Activated CD4-positive, alpha-beta memory T cell treated with anti-CD3 and anti-CD28 coated beads, Interleukin-2, amount 10 ng/mL, durations not matched to agents 7 days and 5 days (primary cell): ENCODE measurements at places on chromosomes 1 and 21. TPM values are rescaled to one million over a fixed set of nuclear protein-coding genes. Genes with fewer than 3 reads are reported as not detected.

DNA sequence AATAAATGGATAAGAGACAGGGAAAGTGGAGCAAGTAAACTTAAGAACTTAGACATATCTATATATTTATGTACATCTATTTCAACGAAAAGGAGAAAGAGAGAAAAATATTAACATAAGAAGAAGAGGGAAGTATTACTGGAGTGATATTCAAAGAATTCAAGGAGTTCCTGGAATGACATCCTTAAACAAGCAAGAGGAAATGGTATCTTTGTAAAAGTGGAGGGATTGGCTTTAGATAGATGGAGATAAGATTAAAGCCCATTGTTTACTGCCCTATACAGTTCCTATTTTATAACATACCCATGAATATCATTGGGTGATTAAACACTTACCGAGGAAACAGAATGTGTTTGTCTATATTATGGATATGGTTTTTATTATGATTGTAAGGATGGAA lies 1036.3 kb downstream of the TTLL7 start:
- no peaks in the 10 kb centered on the region for H3K27me3 ChIP-seq
- no peaks in the 10 kb centered on the region for H3K36me3 ChIP-seq
- no peak overlapping the region for H3K4me3 ChIP-seq
- no peak overlapping the region for H3K27ac ChIP-seq

Gene MAP1LC3C
- not detected for total RNA-seq

Gene BCL2L15
- 2.9 TPM for total RNA-seq

DNA sequence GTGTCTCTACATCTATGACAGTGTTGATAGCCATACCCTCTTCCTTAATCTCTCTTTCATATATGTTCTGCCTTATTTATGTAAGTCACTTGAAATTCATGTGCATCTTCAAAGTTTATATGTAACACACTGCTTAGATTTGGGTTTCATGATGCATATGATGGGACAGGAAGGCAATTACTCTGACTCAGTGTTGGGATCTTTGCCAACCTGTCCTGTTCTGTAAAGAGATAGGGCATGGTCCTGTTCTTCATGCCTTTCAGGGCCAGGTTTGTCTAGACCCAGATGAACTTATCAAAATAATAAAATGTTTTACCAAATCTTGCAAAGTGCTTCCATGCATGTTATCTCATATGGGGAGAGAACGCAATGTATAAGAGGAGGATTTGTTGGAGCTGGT lies 69.5 kb downstream of the TMPRSS15 start:
- no peak overlapping the region for H3K27ac ChIP-seq
- no peak for DNase-seq
- no peaks in the 10 kb centered on the region for H3K27me3 ChIP-seq
- H3K4me1 ChIP-seq: no peaks in the 10 kb centered on the region

DNA sequence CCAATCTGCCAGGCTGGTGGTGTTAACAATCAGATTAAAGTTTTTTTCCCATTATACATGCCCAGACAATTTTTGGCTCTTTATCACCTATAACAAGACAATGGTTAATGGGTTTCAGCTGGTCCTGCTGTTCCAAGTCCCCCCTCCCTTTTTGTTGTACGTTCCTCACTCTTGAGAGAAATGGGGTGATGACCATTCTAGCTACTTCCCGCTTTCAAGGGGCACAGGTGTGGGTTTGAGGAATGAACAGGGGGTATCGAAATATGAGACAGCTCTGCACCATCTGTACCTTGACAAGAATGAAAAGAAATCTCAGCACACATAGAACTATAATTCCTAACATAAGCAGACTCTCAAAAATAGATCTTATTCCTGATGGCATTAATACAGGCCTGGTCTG lies 326.8 kb downstream of the PTPRU start:
- DNase-seq: no peak
- no peak overlapping the region for H3K4me3 ChIP-seq
- peaks cover 3% of the 10 kb centered on the region for H3K36me3 ChIP-seq
- no peaks in the 10 kb centered on the region for H3K27me3 ChIP-seq
- H3K27ac ChIP-seq: no peak overlapping the region

DNA sequence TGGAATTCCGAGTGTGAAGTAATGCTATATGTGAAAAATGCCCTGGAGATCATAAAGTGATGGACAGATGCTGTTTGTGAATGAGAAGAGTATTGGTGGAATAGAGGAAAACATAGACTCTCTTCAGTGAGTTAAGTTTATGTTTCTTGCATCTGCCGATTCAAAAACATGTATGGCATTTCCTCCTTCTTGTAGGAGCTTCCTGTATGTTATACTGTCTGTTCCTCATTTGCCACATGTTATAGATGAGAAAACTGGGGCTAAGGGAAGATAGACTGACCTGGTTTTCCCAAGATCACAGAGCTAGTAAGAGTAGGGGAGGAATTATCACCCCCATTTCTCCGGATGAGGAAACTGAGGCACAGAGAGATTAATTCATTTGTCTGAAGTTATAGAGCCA lies 41.1 kb upstream of the IL20 start:
- H3K4me3 ChIP-seq: no peak overlapping the region
- H3K27ac ChIP-seq: no peak overlapping the region
- DNase-seq: no peak
- H3K27me3 ChIP-seq: no peaks in the 10 kb centered on the region

- H3K27me3 ChIP-seq: no peaks in the 10 kb centered on the region
- H3K4me3 ChIP-seq: peak overlapping the region; percentile 100
- H3K4me1 ChIP-seq: peaks cover 51% of the 10 kb centered on the region
- H3K27ac ChIP-seq: peak overlapping the region; percentile 93
- H3K36me3 ChIP-seq: peaks cover 60% of the 10 kb centered on the region
Observed at GRCh38 chr1:155979597-155980343, 1.4 kb upstream of the ARHGEF2 start.

Gene SPATA6
- 0.55 TPM for total RNA-seq

Gene SERPINC1
- total RNA-seq: not detected

GRCh38 chr1:39425634-39426033 lies 65.8 kb upstream of the BMP8A start:
- DNase-seq: no peak
- H3K4me1 ChIP-seq: peaks cover 13% of the 10 kb centered on the region
- H3K27ac ChIP-seq: no peak overlapping the region
- H3K36me3 ChIP-seq: peaks cover 77% of the 10 kb centered on the region

DNA sequence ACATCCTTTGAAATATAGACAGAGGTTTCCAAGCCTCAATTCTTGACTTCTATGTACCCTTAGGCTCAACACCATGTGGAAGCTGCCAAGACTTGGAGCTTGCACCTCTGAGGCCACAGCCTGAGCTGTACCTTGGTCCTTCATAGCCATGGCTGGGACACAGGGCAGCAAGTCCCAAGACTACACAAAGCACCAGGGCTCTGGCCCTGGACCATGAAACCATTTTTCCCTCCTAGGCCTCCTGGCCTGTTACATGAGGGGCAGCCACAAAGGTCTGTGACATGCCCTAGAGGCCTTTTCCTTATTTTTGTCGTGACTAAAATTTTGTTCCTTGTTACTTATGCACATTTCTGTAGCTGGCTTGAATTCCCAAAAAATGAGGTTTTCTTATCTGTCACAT lies 953.1 kb upstream of the ADGRL4 start:
- H3K36me3 ChIP-seq: no peaks in the 10 kb centered on the region
- no peak overlapping the region for H3K4me3 ChIP-seq
- no peak overlapping the region for H3K27ac ChIP-seq
- no peak for DNase-seq
- H3K4me1 ChIP-seq: no peaks in the 10 kb centered on the region
- H3K27me3 ChIP-seq: no peaks in the 10 kb centered on the region

DNA sequence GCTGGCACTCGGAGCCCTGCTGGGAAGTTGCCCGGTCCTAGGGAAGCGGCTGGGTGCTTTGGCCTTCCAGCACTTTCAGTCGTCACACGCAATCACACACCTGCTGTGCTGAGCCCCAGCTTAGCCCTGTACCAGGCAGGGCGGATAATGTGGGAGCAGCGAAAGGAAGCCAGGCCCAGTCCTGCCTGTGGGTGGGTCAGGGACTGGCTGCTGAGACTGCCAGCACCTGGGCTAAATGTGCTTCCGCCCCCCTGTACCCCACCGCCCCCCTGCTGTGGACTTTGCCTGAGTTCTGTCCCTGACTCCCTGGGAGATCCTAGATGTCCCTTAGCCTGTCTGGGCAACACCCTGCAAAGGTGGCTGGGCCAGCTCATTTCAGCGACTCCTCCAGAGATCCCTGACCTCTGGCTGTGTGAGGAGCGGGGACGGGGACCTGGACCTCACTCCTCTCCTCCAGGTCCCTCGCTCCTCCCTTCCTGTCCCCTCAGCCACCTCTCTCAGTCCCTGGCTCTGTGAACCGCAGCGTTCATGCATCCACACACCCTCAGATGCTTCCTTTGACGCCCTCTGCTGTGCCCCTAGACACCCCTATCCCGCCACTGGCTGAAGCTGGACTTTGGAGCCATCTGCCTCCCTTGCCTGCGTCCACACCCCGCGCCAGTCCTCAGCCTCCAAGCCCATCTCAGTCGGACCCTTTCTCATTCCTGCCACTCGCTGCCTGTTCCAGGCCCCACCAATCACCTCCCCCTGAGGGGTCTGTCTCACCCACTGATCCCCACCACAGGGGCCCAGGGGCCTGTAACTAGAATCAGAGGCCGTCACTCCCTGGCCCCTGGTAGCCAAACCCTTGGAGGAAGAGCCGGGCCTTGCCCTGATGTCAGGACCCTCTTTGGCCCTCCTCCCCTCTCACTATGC lies 1.4 kb downstream of the MMEL1 start:
- peaks cover 32% of the 10 kb centered on the region for H3K27me3 ChIP-seq
- peaks cover 8% of the 10 kb centered on the region for H3K36me3 ChIP-seq
- H3K27ac ChIP-seq: no peak overlapping the region
- H3K4me1 ChIP-seq: no peaks in the 10 kb centered on the region
- DNase-seq: no peak

DNA sequence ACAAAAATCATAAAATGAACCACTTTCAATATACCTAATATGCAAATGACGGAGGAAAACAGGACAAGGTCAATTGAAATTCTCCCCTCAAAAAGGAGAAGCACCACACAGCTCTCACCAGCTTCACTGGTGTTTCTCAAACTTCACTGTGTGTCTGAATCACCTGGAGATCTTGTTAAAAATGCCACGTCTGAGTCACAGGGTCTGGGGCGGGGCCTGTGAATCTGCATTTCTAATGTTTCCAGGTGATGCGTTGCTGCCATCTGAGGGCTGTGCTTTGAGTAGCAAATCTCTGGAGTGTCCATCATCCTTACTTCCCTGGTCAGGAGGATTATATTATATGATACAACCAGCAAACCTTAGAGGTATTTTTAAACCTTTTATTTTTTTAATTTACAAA lies 9.0 kb downstream of the CLDN19 start:
- DNase-seq: peak; percentile 49
- H3K4me3 ChIP-seq: no peak overlapping the region
- H3K27me3 ChIP-seq: no peaks in the 10 kb centered on the region
- no peak overlapping the region for H3K27ac ChIP-seq
- H3K36me3 ChIP-seq: no peaks in the 10 kb centered on the region

GRCh38 chr1:103582464-103582863 lies 11.1 kb downstream of the AMY2B start:
- no peaks in the 10 kb centered on the region for H3K36me3 ChIP-seq
- H3K4me1 ChIP-seq: no peaks in the 10 kb centered on the region
- no peak for DNase-seq
- no peak overlapping the region for H3K4me3 ChIP-seq

Gene COL18A1
- 2.2 TPM for total RNA-seq

Gene RNF223
- not detected for total RNA-seq

DNA sequence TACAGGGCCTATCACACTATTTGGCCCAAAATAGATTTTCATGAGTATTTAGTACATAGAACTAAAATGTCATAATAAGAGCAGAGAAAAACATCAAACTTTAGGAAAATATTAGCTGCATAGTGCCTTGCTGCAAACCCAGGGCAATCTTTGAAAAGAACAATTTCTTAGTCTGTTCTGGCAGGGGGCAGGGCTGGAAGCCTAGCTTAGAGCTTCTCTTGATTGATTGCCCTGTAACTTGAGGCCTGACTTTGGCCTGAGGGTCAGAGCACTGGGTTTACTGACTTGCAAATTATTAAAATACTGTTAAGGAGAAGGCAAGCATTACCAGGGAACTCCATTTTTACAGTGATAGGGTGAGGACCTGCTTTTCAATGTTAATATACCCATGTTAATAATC lies 115.8 kb upstream of the SPAG17 start:
- no peaks in the 10 kb centered on the region for H3K27me3 ChIP-seq
- H3K36me3 ChIP-seq: no peaks in the 10 kb centered on the region
- H3K4me3 ChIP-seq: no peak overlapping the region

GRCh38 chr1:119646521-119647227 lies 1.4 kb downstream of the ZNF697 start:
- no peak for DNase-seq
- no peaks in the 10 kb centered on the region for H3K36me3 ChIP-seq
- no peak overlapping the region for H3K4me3 ChIP-seq
- no peak overlapping the region for H3K27ac ChIP-seq
- H3K4me1 ChIP-seq: peaks cover 10% of the 10 kb centered on the region
- peaks cover 80% of the 10 kb centered on the region for H3K27me3 ChIP-seq

- H3K27me3 ChIP-seq: no peaks in the 10 kb centered on the region
- DNase-seq: no peak
- no peak overlapping the region for H3K4me3 ChIP-seq
- H3K27ac ChIP-seq: no peak overlapping the region
Observed at GRCh38 chr1:88998716-88999115, 6.3 kb upstream of the KYAT3 start.

GRCh38 chr1:2906085-2906484 lies 104.6 kb upstream of the TTC34 start:
- H3K36me3 ChIP-seq: no peaks in the 10 kb centered on the region
- no peaks in the 10 kb centered on the region for H3K4me1 ChIP-seq
- no peak overlapping the region for H3K4me3 ChIP-seq
- H3K27me3 ChIP-seq: no peaks in the 10 kb centered on the region

GRCh38 chr1:234106032-234106431 lies 201.6 kb downstream of the SLC35F3 start:
- H3K36me3 ChIP-seq: no peaks in the 10 kb centered on the region
- no peaks in the 10 kb centered on the region for H3K4me1 ChIP-seq
- no peak overlapping the region for H3K4me3 ChIP-seq
- H3K27me3 ChIP-seq: peaks cover 47% of the 10 kb centered on the region

Gene NIBAN1
- 68.8 TPM for total RNA-seq
